ENCODE measurements at places on chromosomes 12 and 14.

GRCh38 chr14:23538050-23538718, 13.4 kb downstream of the ZFHX2 start:
- DNase-seq: no peak

DNA sequence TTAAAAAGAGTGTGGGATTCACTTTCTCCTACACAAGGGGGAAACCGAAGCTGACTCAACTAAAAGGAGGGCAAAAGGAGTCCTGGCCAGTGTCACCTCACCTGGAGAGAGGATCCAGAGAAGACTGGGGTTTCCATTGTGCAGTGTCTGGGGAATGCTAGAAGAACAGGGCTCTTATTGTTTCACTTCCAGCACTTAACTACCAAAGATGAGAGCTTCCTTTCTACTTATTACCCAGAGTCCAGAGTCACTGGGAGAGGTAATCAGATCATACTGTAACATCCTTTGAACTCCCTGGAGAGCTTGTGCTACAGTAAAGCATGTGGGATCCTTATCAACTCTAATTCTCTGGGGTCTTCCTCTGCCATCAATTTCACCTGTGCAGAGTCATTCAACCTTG, 148.4 kb upstream of the BCL2L14 start:
- no peak for DNase-seq

- no peak for DNase-seq
These were observed 42.4 kb downstream of the UBE3B start for GRCh38 chr12:109519787-109520186.

DNA sequence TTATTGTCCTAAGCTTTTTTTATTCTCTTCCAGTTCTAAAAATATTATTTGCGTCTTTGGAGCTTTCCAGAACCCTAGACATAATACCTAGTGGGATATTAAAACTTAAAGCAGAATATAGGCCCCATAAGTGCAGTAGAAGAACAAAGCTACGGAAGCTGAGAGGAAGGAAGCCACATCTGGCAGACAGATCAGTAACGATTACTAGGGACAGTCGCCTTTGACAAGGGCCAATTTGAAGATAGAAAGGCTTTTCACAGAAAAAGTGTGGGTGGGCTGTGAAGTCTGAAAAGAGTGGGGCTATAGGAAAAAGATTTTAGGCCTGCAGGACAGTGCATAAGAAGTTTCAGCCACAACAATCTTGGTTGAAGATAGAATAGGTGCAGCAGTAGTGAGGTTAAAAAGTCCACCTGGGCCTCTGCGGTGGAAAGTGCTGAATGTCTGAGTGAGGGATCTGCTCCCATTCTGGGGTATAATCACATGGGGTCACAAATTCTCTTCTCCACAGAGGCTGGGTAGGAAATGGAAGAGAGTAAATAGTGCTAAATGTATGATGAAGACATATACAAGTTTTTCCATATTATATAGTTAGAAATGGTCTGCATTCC, 114.5 kb downstream of the CMAS start:
- no peak for DNase-seq

DNA sequence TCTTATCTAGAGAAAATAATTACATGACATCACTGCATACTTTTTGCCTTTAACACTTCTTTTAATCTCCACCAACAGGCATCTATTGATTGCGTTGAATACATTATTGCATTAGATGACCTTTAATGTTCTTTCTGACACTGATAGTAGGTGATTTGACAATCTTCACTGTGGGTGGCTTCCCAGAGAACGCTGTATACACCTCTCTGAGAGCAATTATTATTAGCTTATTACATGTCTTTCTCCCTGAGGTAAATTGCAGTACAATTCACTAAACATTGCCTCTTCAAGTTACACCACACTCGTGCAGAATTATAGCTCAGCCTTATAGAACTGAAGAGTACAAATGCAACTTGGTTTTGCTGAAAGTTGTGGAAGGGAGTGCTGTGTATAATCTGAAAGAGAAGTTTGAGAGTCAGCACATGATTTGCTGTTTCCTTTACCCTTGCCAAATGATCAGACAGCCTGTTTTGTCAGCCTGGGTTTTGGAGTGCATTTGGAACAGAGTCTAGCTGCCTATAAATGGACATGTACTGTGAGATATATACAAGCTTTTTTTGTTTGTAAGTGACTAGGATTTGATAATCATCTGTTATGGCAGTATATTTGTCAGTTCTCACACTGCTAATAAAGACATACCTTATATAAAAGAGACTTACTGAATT, 369.2 kb downstream of the CCER1 start:
- DNase-seq: no peak

GRCh38 chr14:92633724-92634123, 114.7 kb downstream of the LGMN start:
- no peak for DNase-seq

DNA sequence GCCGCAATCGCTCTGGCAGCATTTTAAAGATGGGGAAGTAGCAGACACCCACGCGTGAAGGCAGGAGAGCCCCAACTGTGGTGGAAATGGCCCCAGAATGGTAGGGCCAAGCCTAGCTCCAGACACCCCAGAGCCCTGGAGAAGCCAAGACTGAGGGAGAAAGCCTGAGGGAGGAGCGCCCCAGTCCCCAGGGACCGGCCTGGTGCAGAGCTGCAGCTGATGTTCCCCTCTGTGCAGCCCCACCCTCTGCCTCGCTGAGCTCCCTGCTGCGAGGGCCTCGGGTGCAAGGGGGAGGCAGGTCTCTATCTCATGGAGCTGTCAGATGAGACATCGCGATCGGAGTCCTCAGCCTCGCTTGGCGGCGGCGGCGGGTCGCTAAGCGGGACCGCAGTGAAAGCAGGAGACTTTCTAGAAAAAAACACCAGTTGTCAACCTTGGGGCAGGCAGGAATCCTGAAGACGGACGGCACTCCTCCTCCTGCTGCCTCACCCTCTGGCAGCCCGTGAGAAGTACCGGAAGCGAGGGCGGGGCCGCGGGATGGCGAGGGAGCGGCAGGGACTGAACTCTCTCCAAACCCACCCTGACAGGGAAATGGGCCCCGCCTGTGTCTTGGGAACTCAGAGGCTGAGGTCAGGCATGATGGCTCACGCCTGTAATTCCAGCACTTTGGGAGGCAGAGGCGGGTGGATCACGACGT, 6.0 kb downstream of the GAPDH start:
- peak; percentile 45 for DNase-seq

GRCh38 chr12:69150796-69151127, 88.6 kb upstream of the CPSF6 start:
- DNase-seq: no peak

DNA sequence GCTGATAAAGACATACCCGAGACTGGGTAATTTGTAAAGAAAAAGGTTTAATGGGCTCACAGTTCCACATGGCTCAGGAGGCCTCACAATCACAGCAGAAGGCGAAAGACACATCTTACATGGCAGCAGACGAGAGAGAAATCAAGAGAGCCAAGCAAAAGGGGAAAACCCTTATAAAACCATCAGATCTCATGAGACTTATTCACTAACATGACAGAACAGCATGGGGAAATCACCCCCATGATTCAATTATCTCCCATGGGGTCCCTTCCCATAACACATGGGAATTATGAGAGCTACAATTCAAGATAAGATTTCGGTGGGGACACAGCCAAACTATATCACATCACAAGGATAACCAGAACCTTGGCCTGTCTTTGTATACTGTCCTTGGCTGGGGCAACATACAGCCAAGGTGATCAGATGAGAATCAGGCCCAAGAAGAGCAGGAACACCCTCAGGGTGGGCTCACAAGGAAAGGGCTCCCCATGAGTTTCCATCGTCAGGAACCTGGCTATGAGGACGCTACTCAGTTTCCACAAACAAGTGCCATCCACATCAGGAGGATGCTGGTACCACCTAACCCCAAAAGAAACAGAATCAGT, 152.7 kb downstream of the FOXN3 start:
- no peak for DNase-seq

DNA sequence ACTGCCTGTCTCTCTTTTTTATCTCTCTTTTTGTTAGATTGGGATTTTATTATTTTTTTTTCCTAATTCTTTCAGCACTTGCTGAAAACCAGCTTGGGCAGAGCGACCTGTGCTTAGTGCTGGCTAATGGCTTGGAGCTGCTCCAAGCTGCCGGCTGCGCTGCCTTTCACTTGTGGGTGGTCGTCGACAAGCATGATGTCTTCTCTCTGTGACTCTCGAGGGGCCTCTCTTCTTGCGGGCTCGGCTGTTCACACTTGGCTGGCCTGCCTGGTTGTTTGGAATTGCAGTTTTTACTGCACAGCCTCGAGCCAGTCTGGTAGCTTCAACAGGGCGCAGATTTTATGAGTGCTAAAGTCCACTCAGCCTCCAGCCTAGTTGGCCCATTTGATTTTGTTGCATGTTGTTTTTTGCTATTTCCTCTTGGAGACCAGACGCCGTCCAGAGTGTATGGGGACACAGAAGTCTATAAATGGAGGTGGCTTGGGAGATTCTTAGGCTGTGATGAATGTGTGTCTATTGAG, 18.6 kb downstream of the TPCN1 start:
- no peak for DNase-seq

DNA sequence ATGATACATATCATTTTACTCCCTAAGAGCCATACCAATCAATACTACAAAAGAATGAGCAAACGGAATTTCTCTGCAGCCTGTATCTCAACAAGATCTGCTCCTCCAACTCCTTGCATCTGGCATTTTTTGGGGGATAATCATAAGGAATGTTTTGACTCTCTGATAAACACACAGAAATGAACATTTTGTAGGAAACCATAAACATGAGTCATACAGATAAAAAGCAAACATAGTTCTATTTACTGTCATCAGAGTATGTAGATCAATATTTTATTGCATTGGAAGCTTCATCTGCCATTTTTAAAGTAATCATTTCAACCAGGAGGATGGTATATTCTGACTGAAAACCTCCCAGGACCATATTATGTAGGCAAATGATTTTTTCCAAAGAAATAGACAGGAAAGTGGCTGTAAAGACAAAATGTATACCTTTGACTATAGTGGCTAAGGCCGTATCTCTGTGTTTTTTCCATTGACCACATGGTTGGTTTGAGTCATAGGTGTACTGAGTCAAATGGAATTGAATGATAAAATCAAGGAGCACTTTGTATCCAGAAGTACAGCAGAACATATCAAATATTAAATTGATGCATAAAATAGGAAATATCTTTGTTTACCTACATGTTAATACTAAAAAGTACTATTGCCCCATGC, 32.4 kb upstream of the CD69 start:
- DNase-seq: no peak

GRCh38 chr12:25757037-25757665, 201.3 kb upstream of the RASSF8 start:
- DNase-seq: no peak

DNA sequence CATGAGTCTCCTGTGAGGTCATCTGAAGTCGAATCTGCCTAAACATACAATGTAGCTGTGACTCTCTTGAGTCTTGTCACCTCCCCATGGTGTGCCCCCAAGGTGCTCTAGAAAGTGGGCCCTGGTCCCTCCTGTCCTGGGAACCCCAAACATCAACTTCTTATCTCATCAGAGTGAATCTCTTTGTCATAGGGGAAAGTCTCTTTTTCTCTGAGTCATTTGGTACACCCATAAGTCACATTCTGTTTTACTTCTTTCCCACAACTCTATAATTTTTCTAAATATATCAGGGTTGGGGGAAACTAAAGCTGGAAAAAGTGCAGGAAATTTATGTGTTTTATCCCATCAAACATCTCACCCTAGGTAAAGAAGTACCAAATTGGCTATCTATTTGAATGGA, 12.9 kb downstream of the SDR9C7 start:
- no peak for DNase-seq

DNA sequence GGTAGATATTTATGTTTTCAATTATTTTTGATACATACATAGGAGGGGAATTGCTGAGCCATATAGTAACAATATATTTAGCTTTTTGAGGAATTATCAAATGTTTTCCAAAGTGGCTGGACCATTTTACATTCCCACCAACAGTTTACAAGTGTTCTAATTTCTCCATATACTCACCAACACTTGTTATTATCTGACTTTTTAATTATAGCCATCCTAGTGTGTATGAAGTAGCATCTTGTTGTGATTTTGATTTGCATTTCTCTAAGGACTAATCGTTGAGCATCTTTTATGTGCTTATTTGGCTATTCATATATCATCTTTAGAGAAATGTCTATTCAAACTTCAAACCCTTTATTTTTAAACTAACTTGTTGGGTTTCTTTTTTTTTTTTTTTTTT, 17.2 kb upstream of the HECTD1 start:
- DNase-seq: no peak

- no peak for DNase-seq
These were observed 96.0 kb upstream of the MAX start for GRCh38 chr14:65198346-65198745.

- no peak for DNase-seq
These were observed 6.3 kb downstream of the GLI1 start for GRCh38 chr12:57465747-57466505.

DNA sequence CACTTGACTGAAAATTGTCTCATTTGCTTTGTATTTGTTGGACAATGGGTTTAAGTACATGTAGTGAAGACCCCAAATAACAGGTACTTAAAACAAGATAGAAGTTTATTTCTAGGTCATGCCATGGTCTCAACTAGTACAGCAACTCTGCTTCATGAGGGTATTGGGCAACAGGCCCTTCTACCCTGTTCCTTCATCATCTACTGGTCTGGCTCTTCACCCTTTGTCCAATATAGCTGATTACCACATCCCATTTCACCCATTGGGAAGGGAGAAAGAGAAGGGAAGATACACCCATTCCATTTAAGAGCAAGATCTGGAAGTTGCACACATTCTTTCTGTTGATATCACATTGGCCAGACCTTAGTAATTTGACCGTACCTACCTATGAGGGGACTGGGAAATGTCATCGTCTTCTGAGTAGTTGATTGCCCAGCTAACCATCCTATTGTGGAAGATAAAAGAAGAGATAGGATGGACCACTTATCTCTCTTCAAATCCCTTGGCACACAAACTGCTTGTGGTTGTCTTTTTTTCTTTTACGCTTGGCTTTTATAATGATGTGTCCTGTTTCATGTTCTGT, 104.6 kb downstream of the DIP2B start:
- no peak for DNase-seq

DNA sequence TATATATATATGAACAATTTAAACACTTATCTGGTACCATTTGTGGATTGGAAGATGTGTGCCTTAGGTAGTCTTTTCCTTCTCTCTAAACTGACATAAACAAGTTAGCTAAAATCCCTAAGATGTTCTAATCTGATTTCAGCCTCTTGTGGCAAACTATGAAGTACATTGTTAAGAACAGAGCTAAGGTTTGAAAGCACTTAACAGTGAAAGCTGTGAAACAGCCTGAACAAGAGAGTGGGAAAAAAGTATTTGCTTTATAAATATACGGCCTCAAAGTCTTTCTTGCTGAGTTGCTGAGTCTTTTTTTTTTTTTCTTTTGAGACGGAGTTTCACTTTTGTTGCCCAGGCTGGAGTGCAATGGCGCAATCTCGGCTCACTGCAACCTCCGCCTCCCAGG, 53.7 kb upstream of the PELI2 start:
- no peak for DNase-seq

Measured in activated T-helper 1 cell treated with anti-CD3 and anti-CD28 coated beads, Interleukin-2, amount 50 U/mL, for 16 hours (primary cell).